ENCODE measurements at places on chromosomes 3 and 15. TPM values are rescaled to one million over a fixed set of nuclear protein-coding genes. Genes with fewer than 3 reads are reported as not detected.
A peak's percentile ranks its signal among the peaks of the same experiment; 100 is the strongest.

- no peaks in the 10 kb centered on the region for H3K27me3 ChIP-seq
- H3K4me1 ChIP-seq, result no peaks in the 10 kb centered on the region
- peaks cover 5% of the 10 kb centered on the region for H3K36me3 ChIP-seq
- DNase-seq, result no peak
- no peak overlapping the region for H3K27ac ChIP-seq
Observed at GRCh38 chr3:43676441-43676840, 14.3 kb upstream of the ABHD5 start.

DNA sequence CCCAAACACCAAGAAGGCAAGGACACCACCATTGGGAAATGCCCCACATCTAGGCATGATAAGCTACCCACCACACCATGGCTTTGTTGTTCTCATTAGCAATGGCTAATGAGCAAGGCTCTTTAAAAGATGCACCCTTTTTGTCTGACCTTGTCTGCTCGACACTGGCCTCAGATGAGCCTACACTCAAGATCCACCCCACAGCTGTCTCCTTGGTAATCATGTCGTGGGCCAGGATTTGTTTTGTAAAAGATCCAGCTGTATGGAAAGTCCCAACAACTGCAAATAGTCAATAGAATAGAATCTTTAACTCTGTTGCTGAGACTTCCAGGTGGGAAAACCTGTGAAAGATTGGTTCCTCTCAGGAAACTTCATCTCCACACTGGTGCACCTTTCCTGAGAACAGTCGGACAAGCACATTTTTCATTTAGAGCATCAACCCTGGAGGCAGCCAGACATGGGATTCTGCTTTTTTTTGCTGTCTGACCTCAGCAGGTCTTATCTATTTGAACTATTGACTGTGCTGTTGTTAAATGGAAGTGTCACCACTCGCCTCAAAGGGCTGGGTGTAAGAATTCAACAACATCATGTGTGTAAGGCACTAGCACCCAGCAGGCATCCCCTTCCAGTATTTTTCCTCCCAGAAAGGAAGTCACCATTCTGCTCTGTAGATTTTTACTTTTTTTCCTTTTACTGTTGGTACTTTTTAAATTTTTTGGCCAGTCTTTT, 35.5 kb downstream of the DUT start:
- no peak overlapping the region for H3K27ac ChIP-seq
- H3K4me1 ChIP-seq, result no peaks in the 10 kb centered on the region
- no peak for DNase-seq
- H3K27me3 ChIP-seq, result peaks cover 4% of the 10 kb centered on the region
- H3K36me3 ChIP-seq, result no peaks in the 10 kb centered on the region

- no peaks in the 10 kb centered on the region for H3K36me3 ChIP-seq
- no peak for DNase-seq
- no peak overlapping the region for H3K4me3 ChIP-seq
Observed at GRCh38 chr3:113125951-113126350, 85.4 kb upstream of the BOC start.

- no peaks in the 10 kb centered on the region for H3K27me3 ChIP-seq
- H3K4me1 ChIP-seq, result no peaks in the 10 kb centered on the region
- no peak overlapping the region for H3K4me3 ChIP-seq
Observed at GRCh38 chr3:115986555-115987207, 363.4 kb downstream of the GAP43 start.

GRCh38 chr15:89132611-89133507, 44.6 kb downstream of the ABHD2 start:
- peaks cover 25% of the 10 kb centered on the region for H3K36me3 ChIP-seq
- no peaks in the 10 kb centered on the region for H3K27me3 ChIP-seq
- DNase-seq, result no peak
- H3K4me1 ChIP-seq, result peaks cover 30% of the 10 kb centered on the region
- H3K4me3 ChIP-seq, result no peak overlapping the region

GRCh38 chr3:63473641-63474166, 178.8 kb upstream of the SNTN start:
- H3K27ac ChIP-seq, result no peak overlapping the region
- no peak overlapping the region for H3K4me3 ChIP-seq
- no peak for DNase-seq
- no peaks in the 10 kb centered on the region for H3K4me1 ChIP-seq
- H3K36me3 ChIP-seq, result no peaks in the 10 kb centered on the region
- peaks cover 3% of the 10 kb centered on the region for H3K27me3 ChIP-seq

- H3K4me3 ChIP-seq, result no peak overlapping the region
- H3K27me3 ChIP-seq, result no peaks in the 10 kb centered on the region
- peaks cover 23% of the 10 kb centered on the region for H3K36me3 ChIP-seq
- H3K4me1 ChIP-seq, result no peaks in the 10 kb centered on the region
- DNase-seq, result no peak
Observed at GRCh38 chr3:14471016-14471415, 68.6 kb downstream of the SLC6A6 start.

GRCh38 chr15:74173380-74174218, at the start of gene ISLR:
TSS of gene ISLR (plus strand) at chr15:74173710. CDS start at chr15:74174859, 1,149 bp downstream.
- no peak for DNase-seq
- no peaks in the 10 kb centered on the region for H3K36me3 ChIP-seq
- H3K4me3 ChIP-seq, result no peak within 1 kb of the TSS
- no peaks in the 10 kb centered on the region for H3K27me3 ChIP-seq

DNA sequence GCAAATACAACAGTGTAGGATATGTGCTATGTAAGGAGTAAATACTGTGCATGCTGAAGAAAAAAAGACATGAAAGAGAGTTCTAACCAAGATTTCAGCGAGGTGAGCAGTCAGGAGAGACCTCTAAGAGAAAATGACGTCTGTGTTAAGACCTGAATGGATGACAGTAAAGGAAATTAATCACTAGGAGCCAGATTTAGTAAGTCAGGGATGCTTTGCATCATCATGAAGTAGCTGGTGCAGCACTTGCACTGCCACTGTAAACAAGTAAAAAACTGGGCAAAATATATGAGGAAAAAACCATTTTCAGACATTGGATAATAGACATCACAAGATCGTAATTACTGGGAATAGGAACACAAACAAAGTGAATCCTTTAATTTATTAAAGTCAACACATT, 32.6 kb downstream of the RTP4 start:
- peaks cover 12% of the 10 kb centered on the region for H3K27me3 ChIP-seq
- no peak overlapping the region for H3K4me3 ChIP-seq
- H3K36me3 ChIP-seq, result no peaks in the 10 kb centered on the region
- H3K4me1 ChIP-seq, result no peaks in the 10 kb centered on the region
- no peak overlapping the region for H3K27ac ChIP-seq
- DNase-seq, result no peak

- H3K4me1 ChIP-seq, result peaks cover 13% of the 10 kb centered on the region
- peaks cover 18% of the 10 kb centered on the region for H3K36me3 ChIP-seq
- no peak for DNase-seq
- no peak overlapping the region for H3K4me3 ChIP-seq
- H3K27me3 ChIP-seq, result peaks cover 6% of the 10 kb centered on the region
Observed at GRCh38 chr3:10007126-10007782, 19.0 kb upstream of the FANCD2 start.

GRCh38 chr3:48599077-48599501, 4.0 kb upstream of the COL7A1 start:
- H3K27me3 ChIP-seq, result peaks cover 5% of the 10 kb centered on the region
- peaks cover 6% of the 10 kb centered on the region for H3K4me1 ChIP-seq

DNA sequence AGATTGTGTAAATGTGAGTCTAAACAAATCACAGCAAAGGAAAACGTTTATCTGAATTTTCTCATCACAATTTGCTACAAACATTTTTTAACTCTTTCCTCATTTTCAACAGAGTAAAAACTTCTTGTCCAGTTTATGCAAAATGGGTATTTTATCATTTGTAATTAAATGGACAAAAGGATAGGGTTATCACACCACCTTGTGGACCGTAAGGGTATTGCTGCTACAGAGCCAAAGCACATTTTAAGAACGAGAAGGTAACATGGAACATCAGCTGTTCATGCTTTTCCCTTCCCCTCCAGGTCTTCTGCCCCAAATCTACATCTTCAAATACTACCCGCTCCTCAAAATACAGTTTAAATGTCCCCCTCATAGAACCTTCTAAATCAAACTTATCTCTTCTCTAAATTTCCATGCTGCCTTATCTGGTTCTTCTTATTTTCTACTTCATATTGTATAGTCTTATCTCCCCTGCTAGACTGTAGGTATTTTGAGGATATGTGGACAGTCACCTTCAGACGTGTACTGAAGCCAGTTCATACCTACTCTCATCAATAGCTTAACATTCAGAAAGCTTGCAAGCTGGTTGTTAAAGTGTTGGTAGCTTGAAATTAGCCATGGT, 12.8 kb upstream of the SETMAR start:
- H3K4me3 ChIP-seq, result no peak overlapping the region
- no peak overlapping the region for H3K27ac ChIP-seq
- H3K27me3 ChIP-seq, result no peaks in the 10 kb centered on the region
- no peaks in the 10 kb centered on the region for H3K36me3 ChIP-seq

DNA sequence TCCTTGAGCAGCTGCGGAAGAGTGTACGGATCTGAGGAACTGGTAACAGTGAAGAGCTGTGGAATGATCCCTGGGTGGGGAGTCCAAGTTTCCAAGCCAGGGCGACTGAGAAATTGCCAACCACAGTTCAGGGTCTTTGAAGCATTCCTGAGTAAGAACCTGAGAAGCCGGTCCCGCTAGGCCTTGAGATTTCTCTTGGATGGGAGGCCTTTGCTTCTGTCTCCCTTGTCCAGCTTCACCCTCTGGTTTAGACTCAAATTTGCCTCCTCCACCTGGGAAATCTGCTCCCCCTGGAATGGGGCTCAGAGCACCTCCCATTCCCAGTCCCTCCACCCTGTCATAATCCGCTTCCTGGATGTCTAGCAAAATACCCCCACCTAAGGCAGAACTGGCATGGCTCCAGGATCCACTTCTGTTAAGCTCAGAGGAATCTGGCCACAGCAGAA, 127.7 kb upstream of the DLG1 start:
- H3K36me3 ChIP-seq, result no peaks in the 10 kb centered on the region
- no peak for DNase-seq
- peaks cover 4% of the 10 kb centered on the region for H3K27me3 ChIP-seq
- no peak overlapping the region for H3K27ac ChIP-seq
- peaks cover 24% of the 10 kb centered on the region for H3K4me1 ChIP-seq

DNA sequence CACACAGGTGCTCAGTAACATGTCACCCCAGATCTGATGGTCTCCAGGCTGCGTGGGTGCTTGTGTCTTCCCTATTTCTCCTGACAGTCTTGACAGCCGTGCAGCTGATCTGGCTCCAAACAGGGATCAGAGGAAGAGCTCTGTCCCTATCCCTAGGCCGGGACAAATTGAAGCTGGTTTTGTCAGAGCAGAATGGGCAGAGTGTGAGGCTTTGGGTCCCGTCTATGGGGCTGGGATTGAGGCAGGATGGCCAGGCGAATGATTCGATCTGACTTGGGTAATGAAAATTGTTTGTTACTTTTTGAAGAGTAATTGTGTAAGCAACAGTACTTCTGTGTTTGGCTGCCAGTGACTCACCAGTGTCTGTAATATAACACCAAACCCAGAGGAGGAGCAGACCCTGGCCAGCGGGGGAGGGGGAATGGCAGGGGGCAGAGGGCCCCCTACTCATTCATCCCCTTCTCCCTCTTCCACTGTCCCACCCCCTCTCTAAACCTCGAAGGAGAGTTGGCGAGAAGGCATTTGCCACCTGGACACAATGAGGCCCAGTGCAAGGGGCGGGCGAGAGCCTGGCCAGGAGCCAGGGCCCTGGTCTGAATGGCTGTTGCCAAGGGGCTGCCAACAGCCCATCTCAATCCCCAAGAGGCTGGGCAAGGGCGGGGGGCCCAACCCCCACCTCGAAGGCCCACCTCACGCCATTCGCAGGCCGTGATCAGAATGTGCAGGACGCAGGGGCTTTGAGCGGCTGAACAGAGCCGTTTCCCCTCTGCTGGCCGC, 4.9 kb upstream of the MAGEF1 start:
- DNase-seq, result no peak
- no peaks in the 10 kb centered on the region for H3K36me3 ChIP-seq
- peaks cover 8% of the 10 kb centered on the region for H3K4me1 ChIP-seq
- no peaks in the 10 kb centered on the region for H3K27me3 ChIP-seq
- H3K4me3 ChIP-seq, result no peak overlapping the region

DNA sequence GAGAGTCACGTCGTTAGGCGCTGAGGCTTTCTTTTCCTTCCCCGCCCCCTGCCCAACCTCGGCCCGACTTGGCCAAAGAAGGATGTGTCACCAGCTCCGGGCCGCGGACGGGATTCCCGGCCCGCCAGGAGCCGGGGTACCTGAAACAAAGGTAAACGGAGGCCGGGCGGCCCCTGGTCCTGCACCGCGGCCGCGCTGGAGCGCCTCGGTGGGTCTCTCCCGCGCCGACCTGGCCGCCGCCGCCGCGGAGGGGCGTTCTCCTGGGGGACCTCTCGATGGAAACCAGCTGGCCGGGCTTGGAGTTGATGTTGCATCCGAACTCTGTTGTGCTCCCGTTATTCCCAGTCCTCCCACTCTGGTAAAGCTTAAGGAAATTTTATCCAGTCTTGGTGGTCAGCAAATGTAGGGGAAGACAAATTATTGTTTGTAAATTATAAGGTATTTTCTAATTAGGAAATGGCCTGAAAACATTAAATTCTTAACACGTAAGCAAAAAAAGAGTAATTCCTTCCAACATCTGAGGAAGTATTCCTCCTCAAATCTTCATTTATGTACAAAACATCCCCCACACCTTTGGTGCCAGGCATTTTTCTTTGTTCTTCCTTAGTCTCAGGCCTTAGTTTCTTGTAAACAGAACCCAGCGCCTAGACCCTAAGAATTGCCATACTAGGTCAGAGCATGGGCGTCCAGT, 888 bp downstream of the PPP2R3A start:
- H3K4me1 ChIP-seq, result peaks cover 8% of the 10 kb centered on the region
- H3K27ac ChIP-seq, result no peak overlapping the region
- peak overlapping the region; percentile 74 for H3K4me3 ChIP-seq
- no peak for DNase-seq

- no peak overlapping the region for H3K27ac ChIP-seq
- H3K4me1 ChIP-seq, result no peaks in the 10 kb centered on the region
- no peaks in the 10 kb centered on the region for H3K27me3 ChIP-seq
- H3K36me3 ChIP-seq, result no peaks in the 10 kb centered on the region
- DNase-seq, result no peak
Observed at GRCh38 chr3:126157083-126157768, 23.2 kb downstream of the ALDH1L1 start.

- no peaks in the 10 kb centered on the region for H3K4me1 ChIP-seq
- peaks cover 15% of the 10 kb centered on the region for H3K27me3 ChIP-seq
- H3K36me3 ChIP-seq, result no peaks in the 10 kb centered on the region
- H3K27ac ChIP-seq, result no peak overlapping the region
Observed at GRCh38 chr3:14614189-14614588, 37.4 kb upstream of the CCDC174 start.

- H3K4me1 ChIP-seq, result no peaks in the 10 kb centered on the region
- H3K36me3 ChIP-seq, result no peaks in the 10 kb centered on the region
- no peak for DNase-seq
- H3K4me3 ChIP-seq, result no peak overlapping the region
- no peak overlapping the region for H3K27ac ChIP-seq
Observed at GRCh38 chr3:154113609-154114008, 7.6 kb upstream of the ARHGEF26 start.

The DAZL gene
- total RNA-seq, result not detected

The WDR5B gene
- total RNA-seq, result 2.3 TPM

The FETUB gene
- not detected for total RNA-seq

The SPPL2A gene
- 41.6 TPM for total RNA-seq

The ACTRT3 gene
- not detected for total RNA-seq

The HCN4 gene
- not detected for total RNA-seq

The GOLGA6A gene
- total RNA-seq, result 0.14 TPM

The GNAT1 gene
- not detected for total RNA-seq

The IQCB1 gene
- 36.5 TPM for total RNA-seq

The ALG1L2 gene
- total RNA-seq, result not detected

The IL12A gene
- total RNA-seq, result not detected

The C3orf20 gene
- total RNA-seq, result 0.17 TPM

The MAN2A2 gene
- total RNA-seq, result 141 TPM

The POU1F1 gene
- total RNA-seq, result not detected

The PRKAR2A gene
- total RNA-seq, result 21.7 TPM

The FEZF2 gene
- total RNA-seq, result not detected

Measured in activated naive CD4-positive, alpha-beta T cell treated with anti-CD3 and anti-CD28 coated beads for 36 hours (primary cell).